ENCODE measurements at places on chromosomes 7 and 10.

GRCh38 chr10:50351483-50352146 is 100.3 kb upstream of the ASAH2 start:
- no peak for DNase-seq

- no peak for DNase-seq
Observed at GRCh38 chr7:74545921-74546320, 92.2 kb downstream of the GTF2IRD1 start.

DNA sequence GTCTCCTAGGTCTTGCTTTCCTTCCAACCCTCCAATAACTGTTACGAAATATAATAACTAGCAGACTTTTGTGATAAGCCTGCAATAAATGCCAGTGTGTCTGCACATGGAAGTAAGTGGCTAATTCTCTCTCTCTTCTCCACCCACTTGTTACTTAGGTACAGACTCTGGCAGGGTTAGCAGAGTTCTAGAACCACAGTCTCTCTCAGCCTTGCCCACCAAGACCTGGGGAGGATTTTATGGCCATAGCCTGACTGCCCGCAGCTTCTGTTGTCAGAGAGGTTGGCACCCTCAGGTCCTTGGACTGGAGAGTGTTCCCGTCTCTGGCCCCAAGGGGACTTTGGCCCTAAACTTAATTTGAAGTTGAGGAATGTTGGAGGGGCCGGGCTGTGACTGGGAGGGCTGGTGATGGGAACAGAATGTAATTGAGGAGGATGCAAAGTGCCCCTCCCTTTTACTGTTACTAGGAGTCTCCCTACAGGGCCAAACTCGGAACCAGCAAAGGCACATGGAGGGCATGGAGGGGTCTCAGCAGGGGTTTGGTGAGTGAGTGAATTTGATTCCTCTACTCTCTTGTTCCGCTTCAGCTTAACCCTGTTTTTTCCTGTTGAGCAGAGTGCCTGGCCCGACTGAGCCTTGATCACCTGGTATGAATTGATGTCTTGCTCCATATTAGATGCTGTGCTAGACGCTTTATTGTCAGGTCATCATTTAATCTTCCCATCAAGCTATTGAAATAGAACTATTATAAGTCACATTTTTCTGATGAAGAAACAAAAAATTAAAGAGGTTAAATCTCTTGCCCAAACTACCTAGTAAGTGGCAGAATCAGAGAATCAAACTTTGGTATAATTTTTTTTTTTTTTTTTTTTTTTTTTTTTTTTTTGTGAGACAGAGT is 37.0 kb upstream of the LCOR start:
- DNase-seq: no peak

GRCh38 chr10:132933308-132934042 is 8.9 kb downstream of the CFAP46 start:
- no peak for DNase-seq

GRCh38 chr7:47653550-47654411 is 71.9 kb upstream of the TNS3 start:
- DNase-seq: peak; percentile 64

DNA sequence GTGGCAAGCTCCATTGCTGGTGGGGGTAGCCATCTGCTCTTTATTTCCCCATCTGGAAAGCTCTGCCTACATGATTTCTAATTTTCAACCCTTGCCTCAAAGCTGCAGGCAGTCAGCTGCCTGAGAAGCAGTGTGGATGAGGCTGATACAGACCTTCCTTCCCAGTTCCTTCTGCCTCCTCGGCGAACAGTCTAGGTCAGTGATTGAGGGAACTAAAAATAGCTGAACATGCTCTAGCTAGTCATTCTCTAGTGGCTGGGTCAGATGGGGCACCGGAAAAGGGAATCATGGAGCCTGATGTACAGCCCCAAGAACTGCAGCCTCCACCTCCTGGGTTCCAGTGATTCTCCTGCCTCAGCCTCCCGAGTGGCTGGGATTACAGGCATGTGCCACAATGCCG is 48.7 kb downstream of the NAMPT start:
- DNase-seq: no peak

- peak; percentile 96 for DNase-seq
Observed at GRCh38 chr10:32139223-32140073, 83.2 kb upstream of the KIF5B start.

- no peak for DNase-seq
Observed at GRCh38 chr7:156753229-156753560, 112.6 kb downstream of the RNF32 start.

GRCh38 chr10:99619090-99619800 is 994 bp downstream of the SLC25A28 start:
- peak; percentile 34 for DNase-seq

DNA sequence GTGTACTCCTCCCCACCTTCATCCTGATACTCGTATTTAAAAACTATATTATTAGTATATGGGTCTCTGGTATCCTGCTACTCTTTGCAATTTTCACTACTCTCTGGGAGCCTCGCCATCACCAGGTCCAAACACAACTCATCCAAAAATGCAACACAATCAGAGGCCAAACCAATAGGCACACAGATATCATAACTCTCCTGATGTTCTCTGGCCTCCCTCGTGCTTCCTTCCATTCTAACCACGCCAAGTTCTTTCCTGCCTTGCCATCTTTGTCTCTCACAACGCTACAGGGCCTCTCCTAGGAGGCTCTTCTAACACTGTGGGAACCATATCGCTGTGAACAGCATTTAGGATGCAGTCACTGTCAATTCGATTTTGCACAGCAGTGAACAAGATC is 7.3 kb downstream of the RHEB start:
- DNase-seq: no peak

DNA sequence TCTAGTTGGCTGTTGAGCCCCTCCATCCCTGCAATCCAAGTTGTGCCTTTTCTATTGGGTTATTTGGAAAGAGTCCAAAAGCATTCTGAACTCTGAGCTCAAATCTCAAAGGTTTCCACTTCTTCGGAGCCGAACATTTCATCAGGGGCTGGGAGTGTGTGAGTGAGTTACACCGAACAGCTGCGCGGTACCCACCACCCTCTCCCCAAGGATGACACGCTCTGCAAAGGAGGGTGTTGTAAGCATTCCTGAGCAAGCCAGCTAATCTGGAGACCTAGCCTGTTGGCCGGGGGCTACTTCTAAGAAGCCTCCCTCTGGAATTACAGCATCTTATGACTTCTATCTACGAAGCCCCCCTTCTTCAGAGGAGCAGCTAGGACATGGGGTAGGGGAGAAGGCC is 270.5 kb downstream of the CREB5 start:
- no peak for DNase-seq

DNA sequence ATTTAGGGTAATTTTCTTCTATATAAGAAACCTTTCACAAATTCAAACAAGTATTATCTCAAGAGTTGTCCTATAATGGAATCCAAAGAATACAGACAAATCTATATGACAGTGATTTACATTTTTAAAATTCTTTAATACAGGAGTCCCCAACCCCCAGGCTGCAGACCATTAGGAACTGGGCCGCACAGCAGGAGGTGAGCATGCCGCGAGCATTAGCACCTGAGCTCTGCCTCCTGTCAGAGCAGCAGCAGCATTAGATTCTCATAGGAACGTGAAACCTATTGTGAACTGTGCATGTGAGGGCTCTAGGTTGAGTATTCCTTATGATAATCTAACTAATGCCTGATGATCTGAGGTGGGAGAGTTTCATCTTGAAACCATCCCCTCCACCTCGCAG is 37.7 kb downstream of the SNX13 start:
- no peak for DNase-seq

GRCh38 chr10:94853065-94853464 is 85.4 kb upstream of the CYP2C9 start:
- DNase-seq: no peak

DNA sequence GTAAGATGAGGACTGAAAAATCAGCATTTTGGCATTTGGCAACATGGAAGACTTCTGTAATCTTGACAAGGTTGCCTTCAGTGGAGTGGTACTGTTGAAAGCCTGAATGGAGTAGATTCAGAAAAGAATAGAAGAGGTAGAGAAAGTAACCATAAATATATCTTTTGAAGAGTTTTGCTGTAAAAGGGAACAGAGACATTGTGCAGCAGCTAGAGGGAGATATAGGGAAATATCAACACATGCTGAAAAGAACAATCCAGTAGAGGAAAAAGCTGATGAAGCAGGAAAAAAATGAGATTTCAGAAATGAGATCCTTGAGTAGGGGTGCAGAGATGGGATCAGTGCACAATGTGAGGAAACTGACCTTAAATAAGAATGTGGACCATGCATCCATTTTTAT is 60.0 kb downstream of the RAPGEF5 start:
- DNase-seq: peak; percentile 8

DNA sequence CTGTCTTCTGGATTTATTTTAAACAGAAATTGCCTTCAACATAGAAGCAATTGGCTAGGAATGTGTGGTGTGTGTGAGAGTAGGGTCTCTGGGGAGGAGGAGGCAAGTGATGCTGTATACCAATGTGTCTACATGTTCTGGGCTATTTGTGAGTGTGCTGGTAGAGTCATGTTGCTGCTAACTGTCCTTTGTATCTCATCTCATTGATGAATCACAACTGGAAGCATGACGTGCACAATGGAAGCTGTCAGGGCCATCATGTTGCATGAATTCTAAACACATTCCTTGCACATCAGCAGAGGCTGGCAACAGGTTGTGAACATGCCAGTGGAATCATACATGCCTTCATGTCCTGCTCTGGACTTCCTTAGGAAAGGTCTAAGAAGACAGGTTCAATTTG is 199.7 kb downstream of the BMPER start:
- peak; percentile 19 for DNase-seq

GRCh38 chr7:90843472-90843871 is 247.4 kb downstream of the CDK14 start:
- no peak for DNase-seq

DNA sequence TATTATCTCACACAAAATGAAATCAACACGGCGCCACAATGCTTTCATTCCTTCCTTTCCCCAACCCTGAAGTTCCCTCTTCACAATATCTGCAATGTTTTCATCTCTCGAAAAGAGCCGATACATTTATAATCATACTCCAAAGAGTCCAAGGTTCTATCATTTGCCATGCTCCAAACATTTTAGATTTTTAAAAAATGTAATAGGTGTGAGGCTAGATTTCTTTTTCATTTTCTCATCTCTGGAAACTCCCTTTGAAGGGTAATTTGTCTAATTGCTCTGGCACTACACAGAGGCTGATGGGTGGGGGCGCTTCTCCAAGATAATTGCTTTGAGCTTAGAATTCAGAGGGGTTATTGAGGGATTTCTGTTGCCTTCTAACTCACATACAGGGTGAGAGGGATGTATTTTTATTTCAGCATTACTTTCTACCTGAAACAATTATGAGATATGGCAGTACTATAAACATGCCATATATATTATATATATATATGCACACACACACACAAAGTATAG is 4.9 kb downstream of the DLX5 start:
- no peak for DNase-seq

DNA sequence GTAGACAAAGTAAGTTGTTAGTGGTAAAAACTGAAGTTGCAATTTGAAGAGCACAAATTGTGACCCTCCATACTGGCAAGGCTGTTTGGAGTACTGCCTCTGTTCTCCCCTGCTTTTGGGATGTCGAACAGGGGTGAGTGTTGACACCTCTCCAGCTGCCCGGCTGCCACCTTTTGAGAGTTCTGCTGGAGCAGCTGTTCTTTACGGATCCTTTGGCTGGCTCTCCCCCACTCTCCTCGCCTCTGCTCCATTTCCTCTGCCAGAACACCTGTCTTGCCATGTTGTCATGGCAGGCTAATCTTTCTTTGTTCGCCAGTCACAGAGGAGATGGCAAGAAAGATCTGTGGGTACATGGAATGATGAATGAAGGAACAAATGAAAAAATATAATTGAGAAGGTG is 34.9 kb downstream of the INSYN2A start:
- DNase-seq: no peak

GRCh38 chr7:64868499-64868898 is 34.6 kb upstream of the ZNF273 start:
- DNase-seq: no peak

- DNase-seq: no peak
Observed at GRCh38 chr7:158165711-158166110, 421.9 kb downstream of the PTPRN2 start.

DNA sequence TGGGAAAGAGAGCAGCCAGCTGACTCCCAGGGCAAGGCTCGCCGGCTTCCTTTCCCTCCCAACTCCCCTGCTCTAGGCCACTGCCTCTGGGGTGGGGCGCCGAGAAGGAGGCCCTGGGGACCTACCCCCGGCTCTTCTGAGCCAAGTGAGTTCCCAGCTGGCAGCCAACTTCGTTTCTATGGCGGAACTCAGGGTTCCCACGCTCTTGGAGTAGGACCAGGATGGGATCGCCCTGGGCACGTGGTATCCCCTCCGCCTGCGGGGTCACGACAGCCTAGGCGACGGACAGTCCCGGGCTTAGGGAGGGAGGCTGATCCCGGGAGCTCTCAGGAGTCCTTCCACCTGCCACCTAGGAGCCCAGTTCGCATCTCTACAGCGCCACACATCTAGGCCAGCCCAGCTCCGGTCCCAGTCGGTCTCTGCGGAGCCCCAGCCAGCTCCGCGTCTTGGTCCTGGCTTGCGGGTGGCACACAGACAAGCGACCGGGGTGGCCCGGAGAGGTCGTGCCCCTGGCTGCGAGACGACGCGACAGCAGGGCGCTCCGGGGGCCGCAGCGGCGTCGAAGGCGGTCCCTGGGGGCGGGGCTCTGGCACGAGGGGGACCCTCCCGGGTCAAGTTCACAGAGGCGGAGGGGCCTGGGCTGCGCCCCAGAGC is 20.5 kb upstream of the GATA3 start:
- DNase-seq: no peak

DNA sequence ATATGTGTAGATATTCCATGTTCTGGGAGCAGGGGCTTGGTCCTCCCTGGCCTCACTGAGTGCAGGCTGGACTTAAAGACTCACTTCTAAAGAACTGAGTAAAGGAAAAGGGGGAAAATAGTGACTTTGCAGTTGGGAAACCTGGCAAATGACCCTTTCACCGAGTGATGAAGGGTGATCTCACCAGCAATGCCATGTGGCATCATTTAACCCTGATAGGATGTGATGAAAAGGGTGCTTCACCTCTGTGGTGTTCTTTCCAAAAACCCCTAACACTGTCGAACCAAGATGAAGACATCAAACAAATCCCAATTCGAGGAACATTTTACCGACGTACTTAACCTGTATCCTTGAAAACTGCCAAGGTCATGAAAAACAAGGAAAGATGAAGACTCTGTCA is 71.9 kb downstream of the AOAH start:
- DNase-seq: peak; percentile 17

- DNase-seq: no peak
Observed at GRCh38 chr7:94913391-94913790, 6.0 kb downstream of the PPP1R9A start.

DNA sequence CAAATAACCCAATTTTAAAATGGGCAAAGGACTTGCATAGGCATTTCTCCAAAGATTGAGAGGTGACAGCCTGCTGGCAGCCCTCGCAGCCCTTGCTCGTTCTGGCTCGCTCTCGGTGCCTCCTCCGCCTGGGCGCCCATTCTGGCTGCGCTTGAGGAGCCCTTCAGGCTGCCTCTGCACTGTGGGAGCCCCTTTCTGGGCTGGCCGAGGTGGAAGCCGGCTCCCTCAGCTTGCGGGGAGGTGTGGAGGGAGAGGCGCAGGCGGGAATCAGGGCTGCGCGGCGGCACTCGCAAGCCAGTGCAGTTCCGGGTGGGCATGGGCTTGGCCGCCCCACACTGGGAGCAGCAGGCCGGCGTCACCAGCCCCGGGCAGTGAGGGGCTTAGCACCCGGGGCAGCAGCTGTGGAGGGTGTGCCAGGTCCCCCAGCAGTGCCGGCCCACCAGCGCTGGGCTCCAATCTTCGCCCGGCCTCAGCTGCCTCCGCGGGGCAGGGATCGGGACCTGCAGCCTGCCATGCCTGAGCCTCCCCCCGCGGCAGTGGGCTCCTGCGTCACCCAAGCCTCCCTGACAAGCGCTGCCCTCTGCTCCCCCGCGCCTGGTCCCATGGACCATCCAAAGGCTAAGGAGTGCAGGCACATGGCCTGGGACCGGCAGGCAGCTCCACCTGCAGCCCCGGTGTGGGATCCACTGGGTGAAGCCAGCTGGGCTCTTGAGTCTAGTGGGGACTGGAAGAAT is 54.0 kb upstream of the GALNT17 start:
- no peak for DNase-seq

Data from ELR (cell line).